AG04449 (cell line): ENCODE measurements at places on chromosomes 2 and 18.

DNA sequence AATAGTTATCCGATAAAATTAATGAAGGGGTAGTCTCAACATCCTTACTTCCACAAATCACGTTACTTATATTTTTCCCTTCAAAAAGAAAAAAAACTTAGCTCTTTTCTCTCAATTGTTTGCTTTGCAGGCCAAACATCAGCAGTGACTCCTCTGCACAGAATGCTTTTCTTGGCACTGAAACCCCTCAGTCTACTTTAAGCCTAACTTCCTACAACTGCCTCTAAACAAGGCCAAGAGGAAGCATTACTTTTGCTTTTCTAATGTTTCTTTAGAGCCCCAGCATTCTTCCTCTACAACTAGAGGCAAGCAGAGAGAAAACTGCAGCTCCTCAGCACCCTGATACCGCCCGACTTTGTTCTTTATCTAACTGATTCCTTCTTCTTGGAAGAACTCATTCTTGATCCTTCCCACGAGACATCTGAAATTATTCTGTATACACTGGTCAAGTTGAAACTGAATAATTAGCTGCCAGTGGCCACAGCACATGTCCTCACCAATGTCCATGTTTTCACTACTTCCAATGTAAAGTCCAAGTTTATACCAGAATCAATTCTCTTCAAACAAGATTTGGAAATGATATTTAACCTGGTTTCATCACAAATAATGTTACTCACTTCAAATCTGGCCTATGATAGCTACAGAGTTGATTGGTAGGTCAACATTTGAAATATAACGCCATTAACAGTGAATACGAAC, 55.3 kb downstream of the DTNB start:
- peak; percentile 59 for DNase-seq

- DNase-seq: no peak
Observed at GRCh38 chr2:123086613-123087385, 938.3 kb upstream of the CNTNAP5 start.

DNA sequence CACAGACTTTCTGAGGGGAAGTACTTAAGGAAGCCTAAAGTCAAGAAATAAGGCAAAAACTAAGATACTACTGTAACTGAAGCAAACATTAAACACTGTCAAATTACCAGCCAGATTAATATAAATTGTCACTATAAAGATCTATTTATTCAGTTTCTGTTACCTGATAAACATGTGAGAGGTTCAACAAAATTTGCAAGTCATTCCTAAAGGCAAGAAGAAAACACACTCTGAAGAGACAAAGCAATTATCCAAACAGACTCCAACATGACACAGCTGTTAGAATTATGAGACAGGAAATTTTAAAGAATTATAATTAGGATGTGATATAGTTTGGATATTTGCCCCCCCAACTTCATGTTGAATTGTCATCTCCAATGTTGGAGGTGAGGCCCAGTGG, 140.4 kb upstream of the COL3A1 start:
- no peak for DNase-seq

- no peak for DNase-seq
Observed at GRCh38 chr2:17476064-17476463, 42.2 kb downstream of the RAD51AP2 start.

- no peak for DNase-seq
Observed at GRCh38 chr2:105653302-105653701, 91.4 kb upstream of the NCK2 start.
